OCI-M1 (cell line): ENCODE measurements at places on chromosomes 3 and 15.
A peak's percentile ranks its signal among the peaks of the same experiment; 100 is the strongest.

- no peak for DNase-seq
These were observed 49.8 kb downstream of the IQSEC1 start for GRCh38 chr3:13023235-13023970.

GRCh38 chr3:187946163-187946691 is 201.0 kb upstream of the BCL6 start:
- DNase-seq, result no peak

DNA sequence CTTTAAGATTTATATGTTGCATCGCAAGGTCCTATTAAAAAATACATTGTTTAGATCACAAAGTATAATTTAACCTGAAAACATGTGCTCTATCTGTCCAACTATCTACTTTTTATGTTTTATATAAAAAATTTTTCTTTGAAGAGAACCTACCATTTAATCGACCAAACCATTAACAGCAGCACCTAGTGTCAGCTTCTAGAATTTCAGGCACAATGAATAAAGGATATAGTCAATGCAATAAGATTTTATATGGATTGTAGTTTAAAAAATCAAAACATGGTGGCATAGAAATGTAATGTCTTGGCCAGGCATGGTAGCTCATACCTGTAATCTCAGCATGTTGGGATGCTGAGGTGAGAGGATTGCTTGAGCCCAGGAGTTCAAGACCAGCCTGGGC is 313.7 kb downstream of the GAP43 start:
- DNase-seq, result peak; percentile 6

DNA sequence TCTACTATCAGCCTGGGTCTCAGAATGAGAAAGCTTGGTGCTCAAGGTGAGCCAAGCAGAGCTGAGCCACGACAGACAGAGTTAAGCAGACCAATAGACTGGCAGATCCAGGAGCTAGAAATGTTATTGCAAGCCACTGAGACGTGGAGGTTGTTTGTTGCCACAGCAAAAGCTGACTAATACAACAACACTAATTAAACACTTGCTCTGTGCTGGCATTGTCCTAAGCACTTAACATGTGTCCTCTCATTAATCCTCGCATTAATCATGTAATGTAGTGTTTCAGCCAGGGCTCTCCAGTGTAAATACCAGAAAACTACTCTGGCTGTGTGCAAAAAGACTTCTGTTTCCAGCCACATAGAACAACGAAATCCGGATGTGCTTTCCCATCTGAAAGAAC is 11.6 kb upstream of the SPSB4 start:
- no peak for DNase-seq

DNA sequence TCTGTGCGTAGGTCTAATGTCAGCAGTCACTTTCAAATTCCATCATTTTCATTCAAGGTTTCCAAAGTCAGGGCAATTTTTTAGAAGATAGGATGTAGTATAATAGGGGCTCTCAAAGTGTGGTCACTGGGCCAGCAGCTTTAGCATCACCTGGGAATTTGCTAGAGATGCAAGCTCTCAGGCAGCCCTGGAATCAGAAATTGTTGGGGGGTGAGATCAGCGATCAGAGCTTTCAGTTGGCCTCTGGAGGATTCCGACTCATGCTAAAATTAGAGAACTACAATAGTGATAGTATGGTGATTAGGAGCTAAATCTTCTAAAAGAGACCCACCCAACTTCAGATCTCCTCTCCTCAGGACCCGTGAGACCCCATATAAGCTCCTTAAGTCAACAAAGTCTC is 2.4 kb upstream of the FRMD4B start:
- DNase-seq, result no peak

GRCh38 chr3:66228707-66229106 is 7.9 kb downstream of the SLC25A26 start:
- peak; percentile 1 for DNase-seq

- no peak for DNase-seq
These were observed 231.6 kb upstream of the GOLGA6L4 start for GRCh38 chr15:84003791-84004503.

GRCh38 chr3:196636369-196637349 is 2.8 kb upstream of the NRROS start:
- no peak for DNase-seq

DNA sequence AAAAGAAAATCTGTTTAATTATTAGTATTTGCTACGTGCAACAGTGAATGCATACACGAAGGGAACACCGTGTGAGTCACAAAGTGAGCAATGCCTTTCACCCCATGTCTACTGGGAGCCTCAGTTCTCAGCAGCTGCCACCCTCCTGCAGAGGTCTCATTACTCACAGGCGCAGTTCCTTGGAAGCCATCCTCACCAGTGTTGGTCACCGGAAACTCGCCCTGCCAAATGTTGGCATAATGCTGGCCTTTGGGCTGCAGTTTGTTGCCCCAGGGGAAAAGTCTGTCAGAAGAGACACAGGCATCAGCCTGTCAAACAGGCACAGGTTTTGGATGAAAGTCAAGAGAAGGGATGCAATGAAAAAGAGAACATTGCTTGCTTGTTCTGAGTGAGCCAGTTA is 50.1 kb downstream of the SUMF1 start:
- no peak for DNase-seq

GRCh38 chr3:149657321-149657925 is 402 bp downstream of the WWTR1 start:
- peak; percentile 49 for DNase-seq

GRCh38 chr3:40504636-40505430 is 1.0 kb upstream of the ZNF620 start:
- no peak for DNase-seq

- DNase-seq, result no peak
These were observed 59.7 kb upstream of the TBL1XR1 start for GRCh38 chr3:177257006-177257405.

DNA sequence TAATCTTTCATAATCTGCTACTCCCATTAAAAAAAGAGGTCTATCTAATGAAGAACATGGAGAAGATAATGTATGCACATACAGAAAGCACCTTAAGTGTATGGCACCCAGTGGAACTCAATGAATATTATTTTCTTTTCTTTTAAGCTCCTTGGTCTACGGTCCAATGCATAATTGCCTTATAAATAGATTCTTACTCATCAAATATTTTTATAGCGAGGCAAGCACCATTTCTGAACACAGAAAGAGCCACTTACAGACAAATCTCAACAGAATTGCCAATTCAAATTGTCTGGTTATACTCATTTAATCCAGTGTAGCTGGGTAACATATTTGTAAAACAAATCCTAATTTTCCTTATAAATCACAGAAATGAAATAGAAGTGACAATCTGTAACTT is 6.3 kb downstream of the PDZRN3 start:
- no peak for DNase-seq

GRCh38 chr3:126543457-126544061 is 15.2 kb downstream of the C3orf22 start:
- no peak for DNase-seq

DNA sequence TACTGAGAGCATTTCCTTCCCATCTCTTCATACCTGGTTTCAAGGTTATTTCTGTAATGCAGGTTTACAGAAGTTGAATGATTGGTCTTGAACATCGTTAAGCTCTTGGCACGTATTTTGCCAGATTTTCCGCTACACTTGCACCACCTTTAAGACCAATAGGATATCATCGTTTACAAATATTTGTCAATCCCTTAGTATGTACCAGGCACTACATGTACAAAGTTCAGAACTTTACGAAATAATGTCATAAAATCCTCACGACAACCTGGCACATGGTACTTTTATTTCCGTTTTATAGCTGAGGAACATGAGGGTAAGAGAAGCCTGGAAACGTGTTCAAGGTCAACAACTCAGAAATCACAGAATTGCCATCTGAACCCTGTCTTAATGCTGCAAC is 6.3 kb downstream of the LRRK1 start:
- DNase-seq, result no peak

- DNase-seq, result peak; percentile 56
These were observed 65.1 kb upstream of the HES1 start for GRCh38 chr3:194070634-194071409.

- DNase-seq, result no peak
These were observed 10.6 kb downstream of the SRGAP3 start for GRCh38 chr3:9238721-9239295.

- no peak for DNase-seq
These were observed 45.0 kb downstream of the RPLP1 start for GRCh38 chr15:69497667-69498066.

DNA sequence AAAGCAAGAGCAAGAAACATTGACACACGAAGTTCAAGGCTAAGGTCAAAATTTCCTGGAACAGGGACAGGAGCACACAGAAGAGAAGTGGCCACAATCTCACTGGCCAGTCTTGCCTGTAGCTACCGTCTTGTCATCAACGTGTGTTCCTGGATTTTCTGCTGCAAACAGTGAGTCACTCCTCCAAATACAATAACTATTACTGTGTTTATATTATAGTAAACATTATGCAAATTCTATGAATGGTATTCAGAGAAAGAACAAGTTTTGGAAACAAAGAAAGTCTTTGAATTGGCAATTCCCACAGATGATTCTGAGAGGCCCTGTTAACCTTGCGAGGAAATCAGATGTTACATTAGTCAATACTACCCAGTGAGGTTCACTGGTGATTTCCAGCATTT is 220.5 kb downstream of the FAM43A start:
- no peak for DNase-seq

- DNase-seq, result peak; percentile 76
These were observed 917 bp downstream of the LNP1 start for GRCh38 chr3:100402256-100402655.

- peak; percentile 69 for DNase-seq
These were observed 24.9 kb downstream of the ABTB1 start for GRCh38 chr3:127697551-127698240.

DNA sequence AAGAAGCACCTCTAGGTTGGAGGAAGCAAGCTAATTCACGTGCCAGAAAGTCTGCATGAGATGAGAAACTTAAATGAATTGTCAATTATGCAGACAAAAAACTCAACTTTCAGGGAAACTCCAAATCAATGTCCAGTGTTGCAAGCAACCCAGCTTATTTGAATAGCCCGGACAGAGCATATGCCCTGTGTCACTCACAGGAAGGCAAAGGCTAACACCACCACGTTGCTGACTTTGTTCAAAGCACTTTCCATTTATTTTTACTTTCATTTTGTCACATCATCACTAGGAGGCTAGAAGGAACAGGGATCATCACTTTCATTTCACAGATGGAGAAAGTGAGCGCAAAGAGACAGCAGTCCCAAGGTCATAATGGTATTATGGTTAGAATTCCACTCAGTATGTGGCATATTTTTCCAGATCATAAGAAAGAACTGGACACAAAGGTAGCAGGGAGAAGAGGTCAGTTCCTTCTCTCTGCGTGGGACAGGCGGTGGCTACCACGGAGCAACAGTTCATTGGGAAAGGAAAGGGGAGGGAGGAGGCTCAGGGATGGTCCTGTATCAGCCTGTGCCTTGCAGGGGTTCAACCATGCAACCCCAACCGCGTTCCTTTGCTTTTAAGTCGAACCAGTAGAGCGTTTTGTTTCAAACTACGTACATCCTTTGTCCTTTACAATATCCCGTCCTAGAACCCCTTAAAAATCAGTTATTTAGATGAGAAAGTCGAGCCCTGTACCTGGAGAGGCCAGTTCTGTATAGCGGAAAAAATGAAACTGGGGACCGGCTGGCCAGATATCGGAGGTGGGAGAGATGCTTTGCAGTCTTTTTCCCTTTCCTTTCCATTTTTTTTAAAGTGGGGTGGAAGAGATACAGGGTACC is 1.1 kb downstream of the HEG1 start:
- DNase-seq, result peak; percentile 75

GRCh38 chr15:48766196-48766595 is 44.7 kb downstream of the CEP152 start:
- no peak for DNase-seq

- DNase-seq, result peak; percentile 51
These were observed 190.7 kb upstream of the NDN start for GRCh38 chr15:23877502-23878412.

DNA sequence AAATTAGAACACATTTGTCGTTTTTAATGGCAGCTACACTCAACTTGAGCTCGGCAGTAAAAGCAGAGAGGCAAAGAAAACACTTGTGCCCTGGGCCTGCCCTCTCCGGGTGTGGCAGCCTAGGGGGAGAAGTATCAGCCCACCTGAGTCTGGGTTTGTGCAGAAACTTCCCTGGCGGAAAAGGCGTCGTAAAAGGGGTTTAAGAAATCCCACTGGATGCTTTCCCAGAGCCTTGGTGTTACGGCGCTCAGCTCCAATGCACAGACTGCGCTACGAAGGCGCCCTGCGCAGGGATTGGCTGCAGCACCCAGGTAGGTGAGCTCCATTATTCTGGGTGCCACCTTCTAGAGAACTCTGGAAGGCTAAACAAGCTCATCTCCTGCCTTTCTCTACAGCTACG is 461.5 kb upstream of the NR2F2 start:
- DNase-seq, result no peak

DNA sequence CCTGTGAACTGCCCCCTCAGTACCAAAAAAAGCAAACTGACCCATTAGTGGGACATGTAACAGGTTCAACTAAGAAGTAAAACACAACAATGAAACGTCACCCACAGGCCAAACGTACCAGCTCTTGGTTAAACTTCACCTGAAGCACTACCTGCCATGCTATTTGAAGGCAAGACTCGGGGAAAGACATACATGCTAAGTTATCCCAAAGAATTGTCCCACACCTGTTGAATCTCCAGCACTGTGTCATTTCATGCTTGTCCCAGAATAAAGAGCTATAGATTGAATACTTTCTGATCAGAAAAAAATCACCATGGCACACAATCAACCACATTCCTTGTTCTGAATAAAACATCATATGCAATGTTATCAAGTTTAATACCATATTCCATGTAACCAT is 195.4 kb upstream of the WNT5A start:
- DNase-seq, result no peak

DNA sequence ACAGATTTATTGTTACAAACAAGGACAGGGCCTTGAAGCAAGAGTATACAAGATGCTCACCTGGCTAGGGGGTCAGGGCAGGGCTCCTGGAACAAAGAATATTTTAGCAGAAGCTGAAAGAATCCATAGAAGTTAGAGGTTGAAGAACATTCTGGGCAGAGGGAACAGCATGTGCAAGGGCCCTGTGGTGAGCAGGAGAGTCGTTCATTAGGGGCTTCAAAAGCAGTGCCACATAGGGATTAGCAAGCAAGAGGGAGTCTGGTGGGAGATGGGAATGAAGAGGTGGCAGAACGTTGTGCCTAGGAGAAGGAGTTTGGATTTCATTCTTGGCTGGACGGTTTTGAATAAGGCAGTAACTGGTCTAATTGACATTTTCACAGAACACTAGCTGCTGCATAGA is 22.9 kb downstream of the DNAJB8 start:
- no peak for DNase-seq

DNA sequence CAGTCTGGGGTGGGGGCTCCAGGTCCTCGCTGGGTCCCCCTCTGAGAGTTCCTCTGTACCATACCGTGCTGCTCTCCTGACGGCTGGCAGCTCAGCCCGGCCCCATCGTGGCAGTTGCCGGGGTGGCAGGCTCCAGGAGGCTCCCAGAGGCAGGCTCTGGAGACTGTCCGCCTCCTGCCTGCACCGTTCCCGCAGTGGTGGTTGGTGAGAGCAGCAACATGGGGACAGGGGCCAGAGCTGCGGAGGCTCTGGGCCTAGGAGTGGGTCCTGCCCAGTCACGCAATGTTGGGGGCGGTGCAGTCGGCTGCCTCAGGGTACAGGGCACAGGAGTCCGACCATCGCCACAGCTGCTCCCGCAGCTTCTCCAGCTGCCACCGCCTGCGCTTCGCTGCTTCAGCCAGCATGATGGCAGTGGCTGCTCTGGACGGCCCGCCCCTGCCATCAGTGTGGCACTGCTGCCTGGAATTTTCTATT is 492.7 kb downstream of the AGBL1 start:
- no peak for DNase-seq
